Activated CD8-positive, alpha-beta memory T cell treated with anti-CD3 and anti-CD28 coated beads for 1 hour (primary cell): ENCODE measurements at places on chromosomes 3 and 15.

GRCh38 chr3:11660242-11660641, 16.5 kb upstream of the VGLL4 start:
- no peak for DNase-seq

DNA sequence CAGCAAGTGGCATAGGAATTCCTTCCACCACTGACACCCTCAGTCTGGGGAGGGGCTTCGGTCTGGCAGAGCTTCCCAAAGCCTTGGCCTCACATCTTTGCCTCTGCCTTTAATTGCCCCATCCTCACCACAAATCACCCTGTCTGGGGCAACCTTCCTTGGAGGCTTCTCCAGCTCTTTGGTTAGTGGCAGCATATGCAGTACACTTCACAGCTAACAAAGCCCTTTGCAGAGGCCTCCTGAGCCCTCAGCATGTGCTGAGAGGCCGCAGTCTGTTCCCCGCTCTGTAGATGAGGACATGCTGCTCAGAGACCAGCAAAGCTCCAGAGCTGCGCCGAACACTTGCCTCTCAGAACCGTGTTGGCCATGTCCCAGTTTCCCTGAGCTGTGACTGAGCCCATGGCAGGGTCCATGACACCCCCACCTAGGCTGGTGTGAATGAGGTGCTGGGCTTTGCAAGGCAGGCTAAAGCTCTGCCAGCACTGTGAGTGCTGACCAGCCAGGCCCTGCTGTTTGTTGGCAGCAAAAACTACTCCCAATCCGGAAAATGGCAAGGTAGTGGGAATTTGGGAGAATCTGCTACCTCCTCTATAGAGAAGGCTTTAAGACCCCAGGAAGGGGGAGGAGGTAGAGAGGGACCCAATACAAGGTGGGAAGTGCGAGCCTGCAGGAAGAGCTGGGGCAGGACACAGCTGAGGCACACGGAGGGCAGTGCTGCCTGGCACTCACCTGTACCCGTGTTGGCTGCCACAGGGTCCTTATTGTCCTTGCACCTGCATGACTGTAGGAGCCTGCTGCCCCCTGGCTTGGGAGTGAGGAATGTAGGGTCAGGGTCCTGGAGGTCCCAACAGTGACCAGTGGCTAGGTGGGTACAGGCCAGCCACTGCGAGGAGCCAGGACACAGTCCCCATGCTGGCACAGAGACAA, 8.4 kb upstream of the KLF15 start:
- DNase-seq: no peak

GRCh38 chr15:54033356-54033860, 55.2 kb downstream of the UNC13C start:
- no peak for DNase-seq

GRCh38 chr3:141650783-141651182, 87.3 kb upstream of the RNF7 start:
- no peak for DNase-seq

DNA sequence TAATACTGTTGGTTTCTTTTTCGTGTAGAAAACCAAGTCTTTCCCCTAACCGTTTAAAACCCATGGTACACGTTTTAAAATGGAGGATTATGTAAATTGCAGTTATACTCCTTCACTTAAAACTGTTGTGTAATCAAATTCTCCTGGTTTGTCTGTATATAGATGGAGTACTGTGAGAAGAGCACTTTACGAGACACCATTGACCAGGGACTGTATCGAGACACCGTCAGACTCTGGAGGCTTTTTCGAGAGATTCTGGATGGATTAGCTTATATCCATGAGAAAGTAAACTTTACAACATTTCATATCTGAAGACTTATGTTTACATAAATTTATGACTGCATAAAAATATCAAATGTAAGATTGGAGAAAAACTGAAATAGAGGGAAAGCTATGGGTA, 51.2 kb downstream of the SRP14 start:
- no peak for DNase-seq

GRCh38 chr15:54803987-54804386, 392.8 kb downstream of the RSL24D1 start:
- DNase-seq: no peak

- DNase-seq: no peak
These were observed 506.9 kb upstream of the NECTIN3 start for GRCh38 chr3:110564674-110565073.

DNA sequence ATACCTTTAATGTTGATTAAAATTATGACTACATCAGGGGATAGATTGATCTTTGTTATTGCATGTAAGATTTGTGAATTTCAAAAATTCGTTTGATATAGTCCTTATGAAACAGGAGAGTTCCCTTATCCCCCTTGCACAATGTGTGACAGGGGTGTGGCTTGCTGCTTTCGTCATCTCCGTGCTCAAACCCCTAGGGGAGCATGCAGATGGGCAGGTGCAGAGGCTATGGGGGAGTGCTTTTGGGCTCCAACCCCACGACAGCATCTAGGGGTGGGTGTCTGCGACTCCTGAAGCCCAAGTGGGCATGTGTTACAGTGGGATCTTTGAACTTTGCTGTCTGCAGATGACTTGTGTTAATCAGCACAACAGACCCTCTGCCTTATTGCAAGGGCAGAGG, 360.1 kb upstream of the GOLIM4 start:
- no peak for DNase-seq

DNA sequence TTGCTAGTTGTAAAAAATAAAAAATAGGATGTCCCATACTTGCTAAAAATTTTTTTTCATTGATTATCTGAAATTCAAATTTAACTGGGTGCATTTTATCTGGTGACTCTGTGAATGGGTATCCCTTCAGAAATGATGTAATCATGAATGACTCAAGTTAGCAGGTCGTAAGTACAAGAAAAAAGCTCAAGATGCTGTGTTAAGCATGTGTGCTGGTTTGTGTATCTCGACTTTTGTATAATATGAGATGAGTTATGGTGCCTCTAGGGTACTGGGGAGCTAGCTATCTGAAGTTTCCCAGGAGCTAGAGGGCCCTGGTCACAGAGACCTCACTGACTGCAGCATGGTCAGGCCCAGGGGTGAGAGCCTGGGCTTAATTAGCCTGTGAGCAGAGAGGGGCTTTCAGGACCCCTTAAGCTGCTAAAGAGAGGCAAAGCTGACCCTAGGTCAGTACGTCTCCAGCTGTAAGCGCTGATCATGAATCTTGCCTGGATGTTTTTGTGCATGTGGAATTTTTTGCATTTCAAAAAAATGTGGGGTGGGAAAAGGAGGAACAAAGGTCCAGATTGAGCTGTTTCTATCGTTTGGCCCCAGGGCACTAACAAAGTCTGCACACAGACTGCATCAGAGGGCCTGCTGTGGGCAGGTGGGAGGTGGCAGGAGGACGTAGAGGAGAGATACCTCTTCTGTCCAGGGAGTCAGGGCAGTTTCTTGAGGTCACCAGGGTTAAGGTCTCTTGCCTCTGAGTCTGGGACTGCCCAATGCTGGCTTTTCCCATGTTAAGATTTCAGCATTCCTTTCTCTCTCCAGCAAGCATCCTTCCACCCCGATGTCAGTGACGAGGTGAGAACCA, 233.2 kb upstream of the TPM1 start:
- no peak for DNase-seq

GRCh38 chr3:126979046-126979628, 3.8 kb upstream of the PLXNA1 start:
- DNase-seq: no peak

DNA sequence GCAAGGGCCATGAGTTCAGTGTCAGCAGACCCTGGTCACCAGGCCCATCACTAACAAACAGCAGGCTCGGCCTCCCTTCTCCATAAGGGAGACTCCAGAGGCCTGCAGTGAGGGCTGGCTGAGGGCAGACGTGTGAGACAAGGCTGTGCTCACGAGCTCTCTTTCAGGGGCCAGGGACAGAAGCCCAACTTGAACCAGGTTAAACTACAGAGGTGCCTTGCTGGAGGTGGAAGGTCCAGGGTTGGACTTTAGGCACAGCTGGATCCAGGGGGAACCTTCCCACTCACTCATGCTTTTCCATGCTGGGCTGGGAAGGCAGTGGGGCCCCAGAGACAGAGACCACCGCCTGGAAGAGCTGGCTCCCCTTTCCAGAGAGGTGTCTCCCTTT, 19.0 kb downstream of the CFAP100 start:
- no peak for DNase-seq

GRCh38 chr15:67144609-67145311, 79.4 kb downstream of the SMAD3 start:
- DNase-seq: no peak

DNA sequence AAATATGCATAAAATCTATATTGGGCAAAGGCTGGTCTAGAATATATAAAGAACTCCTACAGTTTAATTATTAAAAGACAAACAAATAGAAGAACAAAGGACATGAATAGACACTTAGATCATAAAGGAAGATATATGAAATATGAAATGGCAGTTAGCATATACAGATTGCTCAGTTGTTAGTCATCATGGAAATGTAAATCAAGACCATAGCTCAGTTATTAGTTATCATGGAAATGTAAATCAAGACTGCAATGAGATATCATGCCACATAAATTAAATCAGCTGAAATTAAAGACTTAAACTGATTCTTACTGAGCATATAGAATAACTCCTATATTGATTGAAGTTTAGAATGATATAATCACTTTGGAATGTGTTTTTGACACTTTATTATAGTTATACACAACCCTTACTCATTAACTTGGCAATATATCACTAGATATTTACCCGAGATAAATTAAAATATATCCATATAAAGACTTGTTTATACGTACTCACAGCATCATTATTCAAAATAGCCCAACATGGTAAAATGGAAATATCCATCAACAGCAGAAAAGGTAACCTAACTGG, 45.2 kb upstream of the GOLGA8B start:
- no peak for DNase-seq

DNA sequence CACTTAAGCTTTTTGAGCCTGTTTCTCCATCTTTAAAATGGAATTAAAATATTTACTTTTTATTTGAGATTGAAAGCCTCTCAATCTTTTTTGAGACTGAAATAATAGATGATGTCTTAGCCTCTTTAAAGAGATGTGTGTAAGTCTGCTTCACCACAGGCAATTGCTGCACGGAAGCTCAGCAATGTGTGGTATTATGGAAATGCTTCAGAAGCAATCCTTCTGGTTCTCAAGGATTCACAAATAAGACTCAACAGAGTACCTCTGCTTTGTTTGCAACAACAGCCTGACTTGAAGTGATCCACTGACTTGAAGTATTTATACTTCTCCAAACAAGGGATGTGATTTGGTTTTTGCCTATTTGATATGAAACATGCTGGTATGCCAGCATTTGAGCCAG, 332.0 kb upstream of the RASGRP1 start:
- DNase-seq: no peak

GRCh38 chr15:56211064-56211463, 32.6 kb downstream of the RFX7 start:
- no peak for DNase-seq

DNA sequence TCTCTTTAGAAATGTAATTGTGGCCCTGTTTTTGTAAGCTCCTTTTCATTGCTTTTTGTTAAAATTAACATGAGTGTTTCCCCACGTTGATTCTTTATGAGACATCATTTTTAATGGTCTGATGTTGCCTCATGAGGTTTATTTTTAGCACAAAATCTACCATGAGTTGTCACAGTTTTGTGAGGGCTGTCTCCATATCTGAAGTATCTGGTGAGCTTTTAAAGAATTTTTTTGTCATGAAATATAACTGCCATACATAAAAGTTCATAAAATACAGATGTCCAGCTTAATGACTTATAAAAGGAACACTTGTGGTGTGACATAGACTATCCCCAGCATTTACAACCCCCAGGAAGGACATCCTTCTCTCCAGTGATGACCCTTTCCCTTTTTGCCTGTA, 34.3 kb upstream of the CEMIP start:
- no peak for DNase-seq

DNA sequence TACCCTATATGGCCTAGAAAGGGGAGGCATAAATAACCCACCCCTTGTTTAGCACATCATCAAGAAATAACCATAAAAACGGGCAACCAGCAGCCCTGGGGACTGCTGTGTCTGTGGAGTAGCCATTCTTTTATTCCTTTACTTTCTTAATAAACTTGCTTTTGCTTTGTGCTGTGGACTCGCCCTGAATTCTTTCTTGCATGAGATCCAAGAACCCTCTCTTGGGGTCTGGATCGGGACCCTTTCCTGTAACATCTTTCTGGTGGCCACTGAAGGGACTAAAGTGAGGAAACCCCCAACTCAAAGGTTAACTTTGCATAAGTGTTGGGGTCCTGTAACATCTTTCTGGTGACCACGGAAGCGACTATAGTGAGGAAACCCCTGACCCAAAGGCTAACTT, 15.7 kb upstream of the HHATL start:
- no peak for DNase-seq
